ENCODE measurements at places on chromosomes 3 and 15. TPM values are rescaled to one million over a fixed set of nuclear protein-coding genes. Genes with fewer than 3 reads are reported as not detected.

Gene C3orf52
- 10.7 TPM for total RNA-seq

Gene XCR1
- total RNA-seq, result not detected

Gene BBS4
- 21.5 TPM for total RNA-seq

Gene PP2D1
- total RNA-seq, result not detected
